Esophagus squamous epithelium (tissue), 5 donors: ENCODE measurements at places on chromosomes 5 and 9. TPM values are rescaled to one million over a fixed set of nuclear protein-coding genes. Genes with fewer than 3 reads are reported as not detected.

SLC35D2 gene
- 14.3 TPM for total RNA-seq

DMRTA1 gene
- 3.6 TPM for total RNA-seq

DNA sequence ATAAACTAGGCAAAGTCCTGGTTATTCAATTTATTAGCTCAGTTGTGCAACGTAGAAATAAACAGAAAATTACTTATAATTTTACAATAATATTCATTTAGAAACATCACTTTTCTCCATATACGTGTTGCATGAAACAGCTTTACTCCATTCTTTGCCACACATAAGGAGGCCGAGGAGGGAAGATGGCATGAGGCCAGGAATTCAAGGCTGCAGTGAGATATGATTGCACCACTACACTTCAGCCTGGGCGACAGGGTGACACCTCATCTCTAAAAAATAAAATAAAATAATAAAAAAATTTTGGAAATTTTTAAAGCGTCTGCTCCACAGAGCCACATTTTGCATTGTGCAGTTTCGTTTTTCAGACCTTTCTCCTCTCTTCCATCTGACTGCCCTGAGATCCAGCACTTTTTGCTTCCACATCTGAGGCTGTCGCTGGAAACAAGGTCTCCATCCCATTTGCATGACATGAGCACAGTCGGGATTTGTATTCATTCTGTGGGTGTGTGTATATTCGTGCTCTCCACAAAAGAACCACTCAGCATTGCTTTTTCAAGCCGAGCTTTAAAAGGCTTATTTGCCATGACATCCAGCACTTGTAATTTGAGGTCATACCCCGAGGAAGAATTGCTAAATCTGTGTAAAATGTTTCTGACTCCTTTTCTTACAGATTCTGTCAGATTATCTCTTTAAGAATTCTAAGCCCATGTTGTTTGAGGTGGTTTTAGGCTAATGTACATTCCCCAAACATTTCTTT lies 98.6 kb upstream of the MSX2 start:
- no peaks in the 10 kb centered on the region for H3K36me3 ChIP-seq
- no peak overlapping the region for H3K4me3 ChIP-seq
- DNase-seq = no peak
- H3K4me1 ChIP-seq = peaks cover 15% of the 10 kb centered on the region
- H3K27ac ChIP-seq = no peak overlapping the region
- H3K27me3 ChIP-seq = no peaks in the 10 kb centered on the region

GRCh38 chr5:57770039-57770438 lies 287.4 kb upstream of the ACTBL2 start:
- no peaks in the 10 kb centered on the region for H3K36me3 ChIP-seq
- no peak for DNase-seq
- no peaks in the 10 kb centered on the region for H3K27me3 ChIP-seq
- no peak overlapping the region for H3K4me3 ChIP-seq
- H3K4me1 ChIP-seq = no peaks in the 10 kb centered on the region
- no peak overlapping the region for H3K27ac ChIP-seq

DNA sequence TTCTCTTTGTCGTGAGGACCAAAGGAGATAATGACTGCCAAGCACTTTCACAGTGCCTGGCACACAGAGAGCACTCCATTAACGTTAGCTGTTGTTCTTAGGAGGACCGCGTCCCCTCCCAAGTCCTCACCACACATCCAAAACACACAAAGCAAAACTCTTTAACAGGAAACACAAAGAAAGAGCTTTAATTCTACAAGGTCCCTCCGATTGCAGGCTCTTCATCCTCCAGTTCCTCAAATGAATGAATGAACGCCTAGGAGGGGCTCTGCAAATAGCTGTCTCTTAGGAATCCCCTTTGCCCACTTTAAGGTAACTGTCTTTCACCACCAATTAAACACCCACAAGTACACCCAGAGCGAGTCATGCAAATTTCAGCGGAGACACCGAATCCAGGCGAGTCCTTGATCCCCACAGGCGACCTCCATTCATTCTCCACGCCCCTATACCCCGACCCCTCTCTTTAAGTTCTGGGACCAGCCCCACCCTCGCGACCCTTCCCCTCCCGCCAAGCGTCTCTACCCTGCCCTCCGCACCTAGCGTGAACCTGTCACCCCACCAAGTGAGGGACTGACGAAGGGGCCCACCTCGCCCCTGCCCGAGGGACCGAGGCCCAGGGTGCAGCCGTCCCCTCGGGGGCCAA lies 644 bp downstream of the TSC1 start:
- peaks cover 9% of the 10 kb centered on the region for H3K4me1 ChIP-seq
- H3K36me3 ChIP-seq = no peaks in the 10 kb centered on the region
- H3K4me3 ChIP-seq = peak overlapping the region; percentile 99
- no peaks in the 10 kb centered on the region for H3K27me3 ChIP-seq

IFT74 gene
- 14.3 TPM for total RNA-seq

GRCh38 chr5:60333005-60333571 lies 366.9 kb downstream of the DEPDC1B start:
- H3K4me1 ChIP-seq = no peaks in the 10 kb centered on the region
- no peaks in the 10 kb centered on the region for H3K36me3 ChIP-seq
- no peaks in the 10 kb centered on the region for H3K27me3 ChIP-seq
- H3K4me3 ChIP-seq = no peak overlapping the region
- DNase-seq = no peak

DNA sequence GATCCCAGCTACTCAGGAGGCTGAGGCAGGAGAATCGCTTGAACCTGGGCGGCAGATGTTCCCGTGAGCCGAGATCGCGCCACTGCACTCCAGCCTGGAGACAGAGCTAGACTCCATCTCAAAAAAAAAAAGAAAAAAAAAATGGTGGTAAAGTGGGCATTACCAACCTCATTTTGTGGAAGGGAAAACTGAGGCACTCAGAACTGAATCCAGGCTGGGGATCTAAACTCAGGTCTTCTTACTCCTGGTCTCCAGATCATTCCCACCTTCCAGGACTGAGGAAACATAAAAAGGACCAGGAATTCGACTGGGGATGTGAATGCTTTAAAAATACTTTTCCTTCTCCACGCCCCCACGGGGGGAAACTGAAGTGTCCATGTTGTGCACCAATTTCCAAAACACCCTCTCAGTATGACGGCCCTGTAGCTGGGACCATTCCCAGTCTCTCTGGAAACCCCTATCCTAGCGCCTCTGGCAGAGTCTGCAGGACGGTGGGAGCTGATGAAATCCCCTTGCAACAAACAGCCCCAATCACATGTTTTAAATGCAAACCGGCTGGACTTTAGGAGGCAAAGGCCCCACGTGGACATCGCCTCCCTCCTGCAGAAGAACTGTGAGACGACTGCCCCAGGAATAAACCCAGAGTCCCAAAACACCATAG lies 8.9 kb upstream of the AKNA start:
- no peaks in the 10 kb centered on the region for H3K27me3 ChIP-seq
- no peak for DNase-seq
- H3K36me3 ChIP-seq = no peaks in the 10 kb centered on the region

STK10 gene
- total RNA-seq = 9.6 TPM

GRAMD2B gene
- total RNA-seq = 29.0 TPM

DNA sequence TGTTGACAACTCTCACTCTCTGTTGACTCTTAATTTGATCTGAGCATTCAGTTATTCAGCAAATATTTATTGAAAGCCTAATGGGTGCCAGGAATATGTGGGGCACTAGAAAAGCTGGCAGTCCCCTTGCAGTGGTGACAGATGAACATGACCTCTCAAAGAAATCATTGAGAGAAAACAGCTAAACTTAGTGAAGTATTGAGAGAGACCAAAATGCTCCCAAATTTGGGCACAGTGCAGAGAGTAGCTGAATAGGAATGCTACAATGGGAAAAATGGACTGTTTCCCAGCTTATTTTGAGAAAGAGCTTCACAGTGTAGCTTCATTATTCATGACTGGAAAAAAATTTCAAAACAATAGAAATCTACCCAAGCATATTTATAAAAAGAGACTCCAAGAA lies 257.9 kb downstream of the SGCD start:
- no peaks in the 10 kb centered on the region for H3K36me3 ChIP-seq
- no peak overlapping the region for H3K4me3 ChIP-seq
- H3K27ac ChIP-seq = no peak overlapping the region
- H3K4me1 ChIP-seq = no peaks in the 10 kb centered on the region
- no peak for DNase-seq

DNA sequence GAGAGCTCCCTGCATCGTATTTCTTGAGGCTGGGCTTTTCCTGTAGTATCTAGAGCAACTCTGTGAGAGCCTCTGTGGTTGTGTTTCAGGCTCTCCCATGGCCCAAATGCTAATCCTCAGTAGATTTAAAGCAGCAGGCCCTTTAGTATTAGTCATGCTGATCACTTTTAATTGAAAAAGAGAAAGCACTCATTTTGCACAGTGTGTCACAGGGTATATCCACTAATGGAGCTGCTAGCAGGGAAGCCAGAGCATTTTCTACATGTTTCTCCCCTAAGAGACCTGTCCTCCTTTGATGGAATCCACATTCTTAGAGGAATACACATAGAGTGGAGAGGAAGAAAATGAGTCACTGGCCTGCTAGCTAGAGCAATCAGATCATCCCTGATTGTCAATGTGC lies 348.5 kb downstream of the TMEM232 start:
- no peaks in the 10 kb centered on the region for H3K36me3 ChIP-seq
- no peak overlapping the region for H3K27ac ChIP-seq
- no peak overlapping the region for H3K4me3 ChIP-seq

BNC2 gene
- 3.6 TPM for total RNA-seq
